Prostate gland (tissue), 2 donors: ENCODE measurements at places on chromosomes 6 and 20. TPM values are rescaled to one million over a fixed set of nuclear protein-coding genes. Genes with fewer than 3 reads are reported as not detected.

The MYB gene
- 4.3 TPM for total RNA-seq

GRCh38 chr6:593907-594212 lies 63.0 kb downstream of the HUS1B start:
- DNase-seq = no peak

GRCh38 chr6:87661016-87661415 lies 41.0 kb downstream of the AKIRIN2 start:
- DNase-seq = no peak

- DNase-seq = no peak
These were observed 9.2 kb upstream of the CPNE1 start for GRCh38 chr20:35673884-35674283.

The PDE10A gene
- total RNA-seq = 9.6 TPM

DNA sequence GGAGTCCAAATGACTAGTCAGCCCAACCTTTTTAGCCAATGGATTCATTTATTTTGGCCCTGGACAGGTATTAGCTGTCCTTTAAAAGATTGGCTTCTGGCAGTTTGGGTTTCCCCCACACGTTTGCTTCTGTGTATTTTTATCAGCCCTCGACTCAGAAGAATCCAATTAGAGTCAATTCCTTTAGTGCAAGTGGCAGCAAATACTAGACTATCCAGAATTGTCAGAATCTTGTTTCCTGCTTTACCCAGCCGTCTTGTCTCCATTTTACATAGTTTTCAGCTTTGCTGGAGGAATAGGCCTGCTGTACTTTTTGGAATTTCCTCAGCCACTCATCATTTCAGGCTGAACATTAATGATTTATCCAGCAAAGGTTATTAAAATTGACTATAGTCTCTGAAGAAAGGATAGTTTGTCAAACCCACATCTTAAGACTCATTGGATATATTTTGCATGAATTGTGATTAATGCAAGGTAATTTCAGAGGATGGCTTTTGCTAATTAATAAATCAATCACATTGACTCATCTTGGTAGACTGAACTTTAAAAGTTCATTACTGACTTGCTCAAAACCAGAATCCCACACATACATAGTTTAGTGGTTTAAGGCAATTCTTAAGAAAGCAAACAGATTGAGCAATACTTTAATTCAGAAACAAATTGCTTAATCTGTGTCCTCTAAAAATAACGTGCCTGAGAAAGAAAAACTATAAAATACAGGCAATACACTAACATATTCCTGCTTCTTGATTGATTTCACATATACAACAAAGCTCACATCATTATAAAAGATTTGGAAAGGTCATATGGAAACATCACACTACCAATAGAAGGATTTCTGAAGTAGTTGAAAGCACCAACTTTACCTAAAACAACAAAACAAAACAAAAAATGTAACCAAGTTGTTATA lies 62.9 kb upstream of the ZNF217 start:
- DNase-seq = no peak

The SLC16A10 gene
- 11.5 TPM for total RNA-seq

DNA sequence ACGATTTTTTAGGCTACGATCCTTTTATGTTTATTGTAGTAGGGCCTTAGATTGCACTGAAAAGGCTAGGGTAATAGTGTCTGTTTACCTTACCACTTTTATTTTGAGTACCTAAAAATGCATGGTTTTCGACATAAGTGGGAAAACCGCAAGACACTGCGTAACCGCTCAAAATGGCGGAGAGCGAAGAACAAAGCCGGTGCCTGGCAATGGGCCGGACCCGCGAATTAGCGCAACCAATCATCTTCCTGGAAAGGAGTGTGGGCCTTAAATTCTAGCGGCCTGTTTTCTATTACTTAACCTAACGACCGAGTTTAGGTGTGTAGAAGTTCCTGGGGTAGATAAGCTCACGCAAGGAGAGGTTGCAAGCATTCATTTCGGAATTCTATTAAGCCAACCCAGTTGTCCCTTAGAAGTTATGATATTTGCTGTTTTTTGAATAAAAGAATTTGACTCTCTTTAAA lies 118.0 kb downstream of the HFE start:
- DNase-seq = peak; percentile 77

The LBP gene
- total RNA-seq = not detected

The SNAI1 gene
- 7.4 TPM for total RNA-seq

GRCh38 chr6:35443341-35444030 lies 8.7 kb upstream of the FANCE start:
- DNase-seq = no peak

GRCh38 chr20:13249118-13249797 lies 28.2 kb downstream of the ISM1 start:
- peak; percentile 23 for DNase-seq

GRCh38 chr20:44632103-44632752 lies 19.3 kb downstream of the ADA start:
- DNase-seq = no peak

GRCh38 chr6:20191992-20192391 lies 20.3 kb downstream of the MBOAT1 start:
- no peak for DNase-seq

GRCh38 chr6:143405373-143406154 lies 44.9 kb downstream of the ADAT2 start:
- DNase-seq = no peak

- DNase-seq = no peak
These were observed 143.1 kb upstream of the GGTLC1 start for GRCh38 chr20:24131684-24132083.

GRCh38 chr20:454951-455350 lies 7.4 kb downstream of the TBC1D20 start:
- peak; percentile 39 for DNase-seq

The SYCP2L gene
- total RNA-seq = 0.46 TPM

DNA sequence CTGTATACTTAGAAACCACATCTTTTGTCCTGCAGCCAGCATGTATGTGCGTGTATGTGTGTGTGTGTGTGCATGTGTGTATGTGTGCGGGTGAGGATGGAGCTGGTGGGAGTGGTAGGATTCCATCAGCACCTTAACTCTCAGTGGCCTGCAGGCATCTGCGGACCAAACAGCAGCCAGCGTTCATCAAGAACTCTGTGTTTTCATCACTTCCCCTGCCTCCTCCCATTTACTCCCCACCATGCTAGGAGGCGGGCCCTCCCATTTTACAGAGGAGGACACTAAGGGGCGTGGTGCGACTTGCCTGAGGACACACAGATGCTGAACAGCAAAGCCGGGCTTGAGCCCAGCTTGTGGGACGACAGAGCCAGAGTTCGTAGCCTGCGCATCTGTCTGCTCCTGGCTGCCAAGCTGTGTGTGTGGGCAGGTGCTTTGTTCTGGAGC lies 8.9 kb downstream of the VSTM2L start:
- no peak for DNase-seq

- no peak for DNase-seq
These were observed 624.3 kb downstream of the PTPRT start for GRCh38 chr20:42565235-42565995.

DNA sequence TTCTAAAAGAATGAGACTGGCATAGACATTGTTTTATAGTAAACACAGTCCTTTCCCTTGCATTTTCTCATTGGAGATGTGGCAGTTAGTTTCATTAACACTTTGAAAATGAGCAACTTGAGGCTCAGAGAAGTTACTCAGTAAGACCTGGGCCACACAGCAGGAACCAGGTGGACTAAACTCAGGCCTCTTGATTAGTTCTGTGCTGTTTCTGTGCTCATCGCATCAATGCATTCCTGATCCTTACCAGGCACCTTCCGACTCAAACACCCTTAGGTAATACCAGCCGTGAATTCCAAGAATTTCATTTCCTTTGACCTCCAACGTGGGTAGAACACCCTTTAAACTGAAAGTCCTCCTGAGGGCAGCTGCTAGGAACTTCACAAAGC lies 362.8 kb downstream of the ESR1 start:
- no peak for DNase-seq

DNA sequence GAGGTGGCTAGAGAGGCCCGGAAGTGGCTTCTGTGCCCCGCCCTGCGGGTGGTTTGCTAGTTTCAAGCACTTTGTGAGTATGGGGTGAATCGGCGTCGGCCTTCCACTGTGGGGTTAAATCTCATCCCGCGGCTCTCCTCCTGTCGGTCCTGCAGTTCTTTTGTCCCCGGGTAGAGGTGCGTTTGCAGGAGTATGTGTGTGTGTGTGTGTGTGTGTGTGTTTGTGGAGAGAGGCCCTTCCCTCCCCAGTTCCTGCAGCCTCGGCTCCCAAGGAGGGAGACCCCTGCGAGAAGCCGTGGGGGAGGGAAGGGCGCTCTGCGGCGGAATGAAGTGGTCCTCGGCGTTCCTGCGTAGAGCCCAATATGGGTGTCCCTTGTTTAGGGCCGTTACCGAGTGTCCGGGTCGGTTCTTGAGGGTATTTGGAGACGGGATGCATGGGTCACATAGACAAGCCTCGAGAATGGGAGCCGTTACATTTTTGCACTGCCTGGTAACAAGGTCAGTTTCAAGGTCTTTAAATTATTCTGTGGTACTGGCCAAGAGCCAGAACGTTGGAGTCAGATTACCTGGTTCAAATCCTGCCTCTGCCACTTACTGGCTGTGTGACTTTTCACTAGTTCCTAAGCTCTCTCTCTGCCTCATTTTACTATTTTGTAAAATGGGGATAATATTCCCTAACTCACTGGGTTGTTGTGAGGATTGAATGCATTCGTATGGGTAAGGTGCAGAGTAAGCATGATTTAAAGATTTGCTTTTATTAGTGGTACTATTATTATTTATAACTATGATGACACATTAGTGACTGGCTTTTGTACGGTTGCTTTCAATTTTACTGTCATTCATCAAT lies at the start of gene ZKSCAN3:
ZKSCAN3 (plus strand) TSS at position 56 of the 846 bp plus-strand sequence. CDS start 9,640 bp downstream, outside the sequence.
- peak; percentile 83 for DNase-seq

DNA sequence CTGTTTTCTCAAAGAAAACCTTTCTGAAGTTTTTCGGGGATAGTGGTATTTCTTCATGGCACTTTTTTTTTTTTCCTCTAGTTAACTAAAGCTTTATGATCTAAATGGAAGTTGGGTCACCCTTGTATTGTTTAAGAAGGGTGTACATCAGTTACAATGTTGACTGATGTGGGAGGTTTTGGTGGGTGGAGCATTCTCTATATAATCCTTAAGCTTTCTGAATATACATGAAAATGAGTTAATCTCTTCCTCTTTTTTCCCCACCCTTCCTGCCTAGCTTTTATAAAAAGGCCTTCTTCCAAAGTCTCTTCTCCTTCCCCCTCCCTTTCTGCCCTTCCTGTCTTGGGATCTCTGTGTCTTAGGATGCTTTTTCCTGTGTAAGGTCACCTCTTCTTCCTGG lies 47.2 kb downstream of the DHX35 start:
- DNase-seq = no peak

The PPP1R18 gene
- 12.2 TPM for total RNA-seq

The UNC93A gene
- total RNA-seq = 0.51 TPM

The BPIFB4 gene
- 1.1 TPM for total RNA-seq

The SLC22A7 gene
- total RNA-seq = not detected

GRCh38 chr6:91498576-91498975 lies 911.7 kb upstream of the MAP3K7 start:
- no peak for DNase-seq

DNA sequence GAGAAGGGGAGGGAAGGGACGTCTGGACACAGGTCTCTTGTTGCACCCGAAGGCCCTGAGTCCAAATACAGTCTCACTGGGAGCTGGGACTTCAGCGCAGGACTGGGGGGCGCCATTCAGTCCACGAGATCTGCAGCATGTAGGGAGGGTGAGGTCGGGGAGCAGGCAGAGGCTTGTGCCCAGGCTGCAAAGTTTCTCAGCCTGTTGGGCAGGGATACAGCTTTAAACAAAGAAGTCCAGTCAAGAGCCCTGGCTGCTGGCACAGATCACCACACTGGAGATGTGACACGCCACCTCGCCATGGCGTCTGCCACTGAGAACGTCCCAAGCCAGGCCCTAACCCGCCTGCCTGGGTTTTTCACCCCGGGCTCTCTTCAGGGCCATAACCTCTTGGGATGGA lies 256.6 kb downstream of the DLL1 start:
- DNase-seq = peak; percentile 60

DNA sequence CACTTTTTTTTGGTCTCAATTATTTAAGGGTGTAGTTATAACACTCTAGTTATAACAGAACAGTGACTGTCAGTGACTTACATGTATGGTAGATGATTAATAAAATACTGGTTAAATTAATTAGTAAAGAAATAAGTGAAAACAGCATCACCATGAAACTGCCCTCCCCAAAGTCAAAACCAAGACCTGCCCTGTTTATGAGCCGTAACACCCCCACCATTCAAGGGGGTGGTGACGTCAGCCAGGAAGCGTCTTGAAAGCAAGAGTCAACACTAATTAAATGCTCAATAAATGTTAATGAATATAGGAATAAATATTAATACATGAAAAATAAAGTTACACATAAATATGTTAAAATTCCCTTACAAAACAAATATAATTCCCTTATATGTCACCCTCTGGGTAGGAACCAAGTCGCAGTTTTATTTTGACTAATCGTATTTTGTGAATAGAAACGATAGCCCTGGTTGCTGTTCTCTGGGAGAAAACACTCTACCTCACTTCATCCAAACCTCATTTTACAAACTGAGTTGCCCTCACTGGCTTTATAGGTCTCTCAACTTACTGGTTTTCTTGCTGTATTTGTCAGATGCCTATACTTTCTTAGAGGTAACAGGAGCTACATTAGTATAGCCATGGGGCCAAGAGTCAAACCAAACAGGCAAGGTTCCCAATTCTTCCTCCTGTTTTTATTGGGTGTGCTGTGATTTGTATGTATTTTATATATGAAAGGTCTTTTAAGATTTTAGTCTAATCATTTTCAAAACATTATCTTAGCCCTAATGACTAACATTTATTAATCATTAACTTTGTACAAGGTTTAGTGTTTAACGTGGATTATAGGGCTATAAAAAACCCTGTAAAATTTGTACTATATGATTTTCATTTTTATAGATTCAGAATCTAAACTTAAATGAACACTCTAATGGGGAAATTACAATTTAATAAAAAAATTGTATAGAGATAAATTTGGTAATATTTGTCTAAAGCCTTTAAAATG lies 227.9 kb upstream of the IRAK1BP1 start:
- no peak for DNase-seq

DNA sequence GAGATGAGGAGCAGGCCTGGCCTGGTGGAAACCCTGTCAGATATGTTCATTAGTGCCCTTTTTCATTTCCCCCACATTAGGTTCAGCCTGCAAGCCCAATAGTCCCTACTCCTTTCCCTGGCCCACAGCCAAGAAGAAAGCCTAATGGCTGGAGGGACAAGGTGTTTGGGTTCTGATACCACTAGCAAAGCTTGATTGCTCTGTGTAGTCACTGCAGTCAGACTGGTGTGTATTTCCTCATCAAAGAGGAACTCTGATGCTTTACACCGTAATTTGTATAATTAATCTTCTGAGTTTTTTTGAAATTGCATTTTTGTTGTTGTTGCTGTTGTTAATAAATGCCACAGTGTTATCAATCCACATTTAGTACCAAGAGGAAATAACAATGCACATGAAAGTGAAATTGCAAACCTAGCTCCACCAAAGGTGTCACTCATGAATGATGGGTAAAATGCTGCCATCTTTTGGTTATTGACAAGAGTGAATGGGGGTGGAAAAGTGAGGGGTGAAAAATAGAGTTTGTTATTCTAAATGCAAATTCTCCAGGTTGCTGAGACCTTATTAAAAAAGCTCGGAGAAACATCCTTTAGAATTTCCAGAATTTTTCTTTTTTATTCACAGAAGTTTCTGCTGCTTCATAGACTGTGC lies 320.2 kb upstream of the POU3F2 start:
- DNase-seq = no peak

GRCh38 chr20:44888226-44889103 lies 3.0 kb downstream of the YWHAB start:
- DNase-seq = no peak

The PDE7B gene
- total RNA-seq = 4.7 TPM

The SSTR4 gene
- total RNA-seq = not detected

The ADGRF5 gene
- 4.7 TPM for total RNA-seq

The TAF11 gene
- 14.8 TPM for total RNA-seq

The FAM162B gene
- 5.9 TPM for total RNA-seq
